Activated CD8-positive, alpha-beta memory T cell treated with anti-CD3 and anti-CD28 coated beads, Interleukin-2, amount 50 U/mL, for 48 hours (primary cell): ENCODE measurements at places on chromosomes 6 and 20.

- DNase-seq: peak; percentile 44
These were observed 77.8 kb downstream of the DLL1 start for GRCh38 chr6:170212956-170213636.

DNA sequence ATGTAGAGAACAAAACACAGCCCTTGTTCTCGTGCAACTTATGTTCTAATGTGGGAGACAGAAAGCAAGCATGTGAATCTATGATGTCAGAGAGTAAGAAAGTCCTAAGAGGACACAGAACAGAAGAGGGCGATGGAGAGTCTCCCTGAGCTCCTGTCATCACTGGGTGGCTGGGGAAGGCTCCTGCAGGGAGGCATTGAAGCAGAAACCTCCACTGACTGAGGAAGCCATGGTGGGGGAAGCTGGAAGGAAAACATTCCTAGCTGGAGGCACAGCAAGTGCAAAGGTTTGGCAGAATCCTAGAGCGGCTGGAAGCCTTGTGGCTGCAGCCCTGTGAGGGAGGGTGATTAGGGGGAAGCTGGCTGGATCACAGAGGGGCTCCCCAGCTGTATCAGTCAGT is 248.0 kb downstream of the CDH26 start:
- DNase-seq: no peak

DNA sequence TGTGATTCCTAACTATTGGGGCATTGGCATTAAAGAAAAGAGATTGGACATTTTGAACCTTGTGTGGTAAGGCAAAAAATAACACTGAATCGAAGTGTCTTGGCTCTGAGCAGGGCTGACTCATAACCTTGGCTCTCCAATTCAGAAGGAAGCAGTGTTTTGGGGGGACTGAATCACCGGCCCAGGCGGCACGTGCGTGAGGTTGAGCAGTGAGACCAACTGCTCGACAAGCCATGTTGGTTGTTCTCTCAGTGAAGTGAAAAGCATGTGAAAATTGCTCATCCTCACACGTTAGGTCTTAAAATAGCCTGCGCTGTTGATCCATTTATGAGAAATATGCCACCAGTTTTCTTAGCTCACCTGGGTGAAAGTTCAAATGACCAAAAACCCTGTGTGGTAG is 137.8 kb upstream of the SPACA1 start:
- DNase-seq: peak; percentile 65

- no peak for DNase-seq
These were observed 521.1 kb downstream of the TFAP2B start for GRCh38 chr6:51339728-51340127.

GRCh38 chr6:170224694-170225660 is 65.9 kb downstream of the DLL1 start:
- no peak for DNase-seq

GRCh38 chr6:135162678-135163439 is 18.2 kb upstream of the MYB start:
- DNase-seq: peak; percentile 83

- DNase-seq: no peak
These were observed 8.4 kb upstream of the TMEM200A start for GRCh38 chr6:130357436-130357835.

DNA sequence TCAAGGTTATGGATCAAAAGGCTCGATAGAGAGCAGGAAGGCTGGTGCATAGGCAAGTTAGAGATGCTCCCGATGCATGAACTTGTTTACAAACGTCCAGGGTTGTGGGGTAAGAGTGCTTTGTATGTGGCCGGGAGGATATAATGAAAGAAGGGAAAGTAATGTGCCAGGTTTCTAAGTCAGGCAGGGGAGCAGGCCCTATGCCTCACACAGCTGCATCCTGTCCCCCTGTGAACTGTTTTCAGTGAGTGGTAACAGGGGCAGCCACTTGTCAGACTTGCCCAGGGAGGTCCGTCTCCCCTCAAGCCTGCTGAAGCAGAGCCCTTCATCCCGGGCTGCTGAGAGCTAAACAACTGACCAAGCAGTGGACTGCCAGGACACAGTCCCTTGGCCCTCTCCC is 19.4 kb downstream of the KCNK5 start:
- no peak for DNase-seq

DNA sequence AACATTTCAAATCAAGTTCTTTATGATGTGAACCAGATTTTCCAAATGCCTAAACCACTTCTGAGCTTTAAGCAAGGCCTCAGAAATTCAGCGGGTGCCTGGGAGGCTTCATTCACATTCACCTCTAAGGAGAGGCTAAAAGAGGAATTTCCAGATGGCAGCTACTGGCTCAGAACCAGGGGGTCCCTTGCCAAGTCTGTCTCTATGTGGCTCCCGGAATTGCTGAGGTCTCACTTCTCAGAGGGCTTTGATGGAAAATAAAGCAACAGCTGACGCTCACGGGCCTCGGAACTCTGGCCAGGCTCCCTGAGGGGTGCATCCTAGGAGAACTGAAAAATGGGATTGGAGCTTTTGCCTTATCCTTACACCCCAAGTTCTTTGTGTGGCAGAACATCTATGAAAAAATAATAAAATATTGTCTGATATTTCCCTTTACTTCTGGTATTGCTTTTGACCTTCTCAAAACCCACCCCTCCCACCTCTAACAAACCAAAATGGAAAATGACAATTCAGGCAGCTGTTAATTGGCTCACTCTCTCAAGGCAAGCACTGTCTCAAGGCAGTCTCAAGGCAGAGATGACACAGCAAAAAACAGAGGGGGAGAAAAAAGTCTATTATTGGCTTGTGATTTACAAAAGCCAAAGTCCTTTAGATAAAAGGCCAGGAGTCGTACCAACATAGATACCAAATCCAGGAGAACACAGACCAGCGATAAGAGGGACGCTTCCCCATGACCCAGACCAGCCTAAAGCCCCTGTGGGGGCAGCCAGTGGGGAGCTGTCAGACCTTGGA is 21.8 kb upstream of the LRRN4 start:
- DNase-seq: no peak

DNA sequence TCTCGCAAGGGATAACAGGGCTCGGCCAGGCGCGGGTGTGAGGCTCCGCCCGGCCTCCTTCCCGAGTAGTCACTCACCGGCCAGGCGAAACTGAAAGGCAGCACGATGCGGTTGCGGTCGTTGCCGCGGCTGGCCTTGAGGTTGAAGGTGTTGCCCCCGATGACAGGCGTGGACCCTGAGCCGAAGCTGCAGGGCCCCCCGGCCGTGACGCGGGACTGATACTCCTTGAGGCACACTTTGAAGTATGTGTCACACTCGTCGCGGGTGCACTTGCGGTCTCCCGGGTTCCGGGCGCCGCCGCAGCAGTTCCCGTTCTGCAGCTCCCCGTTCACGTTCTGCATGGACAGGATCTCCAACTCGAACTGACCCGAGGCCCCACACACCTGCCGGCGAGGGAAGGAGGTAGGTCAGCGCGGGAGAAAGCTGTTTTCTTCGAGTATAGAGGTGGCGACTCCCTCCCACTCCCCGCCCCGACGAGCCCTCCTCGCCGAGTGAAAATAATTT is 1.1 kb downstream of the JAG1 start:
- DNase-seq: peak; percentile 80

GRCh38 chr20:20664795-20665589 is 47.5 kb downstream of the RALGAPA2 start:
- DNase-seq: no peak

- DNase-seq: peak; percentile 63
These were observed 50.5 kb upstream of the ASIP start for GRCh38 chr20:34190679-34191090.

- peak; percentile 63 for DNase-seq
These were observed 78.3 kb downstream of the ZDHHC14 start for GRCh38 chr6:157459327-157459726.

DNA sequence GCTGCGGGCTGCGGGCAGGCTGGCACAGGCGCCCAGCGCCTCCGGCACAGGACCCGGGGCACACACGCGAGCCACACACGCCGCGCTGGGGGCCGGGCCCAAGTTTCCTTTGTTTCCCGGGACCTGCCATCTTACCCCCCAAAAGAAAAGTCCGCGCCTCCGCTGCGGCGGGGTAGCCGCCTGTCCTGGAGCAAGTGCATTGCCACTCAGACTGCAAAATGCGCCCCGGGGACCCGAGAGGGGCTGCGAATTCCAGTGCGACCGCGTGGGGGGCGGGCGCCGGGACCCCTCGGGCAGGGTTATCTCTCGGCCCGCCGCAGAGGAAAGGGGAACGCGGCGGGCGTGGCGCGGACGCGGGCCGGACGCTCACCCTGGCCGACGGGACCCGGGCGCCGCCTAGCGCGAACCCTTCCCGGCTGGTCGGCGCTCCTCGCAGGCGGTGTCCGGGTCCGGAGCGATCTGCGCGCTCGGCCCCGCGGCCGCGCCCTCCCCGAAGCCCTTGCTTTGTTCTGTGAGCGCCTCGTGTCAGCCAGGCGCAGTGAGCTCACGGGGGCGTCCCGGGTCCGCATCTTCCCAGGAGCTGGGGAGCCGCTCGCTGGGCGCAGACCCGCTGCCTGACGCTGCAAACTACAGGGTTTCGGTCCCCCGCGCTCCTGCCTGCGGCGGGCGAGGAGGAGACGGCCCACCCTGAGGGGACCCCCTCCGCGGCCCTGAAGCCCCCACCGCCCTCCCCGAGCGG is 639 bp upstream of the CD24 start:
- peak; percentile 54 for DNase-seq

DNA sequence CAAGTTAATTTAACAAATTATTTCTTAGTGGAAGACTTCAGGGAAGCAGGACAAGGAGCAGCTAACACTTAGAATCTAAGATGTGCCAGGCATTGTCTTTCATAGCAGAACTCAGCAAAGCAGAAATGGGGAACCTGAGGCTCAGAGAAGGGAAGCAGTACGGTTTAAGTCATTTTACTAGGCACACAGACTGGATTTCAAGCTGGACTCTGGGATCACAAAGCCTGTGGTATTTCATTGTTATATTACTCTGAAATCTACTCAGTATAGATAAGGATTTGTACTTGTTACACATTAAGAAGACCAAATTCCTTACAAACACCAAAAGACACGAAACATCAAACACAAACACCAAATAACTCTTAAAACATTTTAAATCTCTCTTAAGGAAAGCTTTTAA is 199.6 kb downstream of the ISM1 start:
- no peak for DNase-seq

DNA sequence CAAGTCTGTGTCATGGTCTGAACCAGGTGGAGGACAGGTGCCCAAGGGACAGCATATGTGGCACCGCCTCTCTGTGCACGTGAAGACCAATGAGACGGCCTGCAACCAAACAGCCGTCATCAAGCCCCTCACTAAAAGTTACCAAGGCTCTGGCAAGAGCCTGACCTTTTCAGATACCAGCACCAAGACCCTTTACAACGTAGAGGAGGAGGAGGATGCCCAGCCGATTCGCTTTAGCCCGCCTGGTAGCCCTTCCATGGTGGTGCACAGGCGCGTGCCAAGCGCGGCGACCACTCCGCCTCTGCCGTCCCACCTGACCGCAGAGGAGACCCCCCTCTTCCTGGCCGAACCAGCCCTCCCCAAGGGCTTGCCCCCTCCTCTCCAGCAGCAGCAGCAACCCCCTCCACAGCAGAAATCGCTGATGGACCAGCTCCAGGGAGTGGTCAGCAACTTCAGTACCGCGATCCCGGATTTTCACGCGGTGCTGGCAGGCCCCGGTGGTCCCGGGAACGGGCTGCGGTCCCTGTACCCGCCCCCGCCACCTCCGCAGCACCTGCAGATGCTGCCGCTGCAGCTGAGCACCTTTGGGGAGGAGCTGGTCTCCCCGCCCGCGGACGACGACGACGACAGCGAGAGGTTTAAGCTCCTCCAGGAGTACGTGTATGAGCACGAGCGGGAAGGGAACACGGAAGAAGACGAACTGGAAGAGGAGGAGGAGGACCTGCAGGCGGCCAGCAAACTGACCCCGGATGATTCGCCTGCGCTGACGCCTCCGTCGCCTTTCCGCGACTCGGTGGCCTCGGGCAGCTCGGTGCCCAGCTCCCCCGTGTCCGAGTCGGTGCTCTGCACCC is 109.5 kb upstream of the RAB32 start:
- DNase-seq: no peak

- no peak for DNase-seq
These were observed 42.5 kb downstream of the MBOAT1 start for GRCh38 chr6:20169786-20170185.

- no peak for DNase-seq
These were observed 48.5 kb upstream of the NOP56 start for GRCh38 chr20:2603816-2604505.

- no peak for DNase-seq
These were observed 99.0 kb upstream of the AKAP12 start for GRCh38 chr6:151140767-151141166.

DNA sequence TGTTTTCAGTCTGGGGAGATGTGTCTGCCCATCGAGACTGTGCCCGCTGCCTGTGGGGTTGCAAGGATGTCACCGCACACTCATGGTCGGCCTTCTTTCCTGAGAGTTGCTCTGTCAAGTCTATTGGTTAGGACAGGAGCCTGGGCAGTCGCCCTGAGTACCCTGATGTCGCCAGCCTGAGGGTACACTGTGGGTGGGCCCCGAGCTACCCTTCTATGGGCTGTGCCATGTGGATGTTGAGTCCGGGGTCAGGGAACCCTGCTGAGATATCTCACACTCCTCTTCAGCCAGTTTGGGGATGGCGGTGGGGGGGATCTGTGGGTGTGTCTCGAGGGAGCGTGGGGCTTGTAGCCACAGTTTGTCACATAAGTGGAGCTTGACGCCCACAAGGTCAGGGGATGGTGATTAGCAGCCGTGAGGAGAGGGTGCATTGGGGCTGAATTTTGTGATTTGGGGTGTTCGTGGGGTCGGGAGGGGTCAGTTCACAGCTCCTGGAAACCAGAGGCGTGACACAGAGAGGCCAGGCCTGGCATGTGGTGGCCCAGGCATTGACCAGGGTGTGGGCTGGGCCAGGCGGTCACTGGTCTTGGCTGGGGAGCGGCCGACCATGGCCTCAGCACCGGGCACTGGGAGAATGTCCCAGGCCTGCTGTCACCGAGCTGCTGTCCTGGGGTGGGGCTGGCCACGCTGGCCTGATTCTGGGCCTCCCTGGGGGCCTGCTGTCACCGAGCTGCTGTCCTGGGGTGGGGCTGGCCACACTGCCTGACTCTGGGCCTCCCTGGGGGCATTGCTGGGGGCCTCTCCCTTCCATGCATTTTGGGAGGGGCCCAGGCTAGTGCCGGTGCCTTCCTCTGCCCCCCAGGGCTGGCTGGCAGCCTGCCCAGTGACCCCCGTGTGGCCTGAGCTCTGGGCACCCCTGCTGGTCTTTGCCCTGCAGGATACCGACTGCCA is 1.6 kb upstream of the NPBWR2 start:
- no peak for DNase-seq

GRCh38 chr20:60124776-60125381 is 166.7 kb downstream of the CDH26 start:
- no peak for DNase-seq

GRCh38 chr6:27674882-27675281 is 202.0 kb upstream of the ZNF184 start:
- DNase-seq: no peak

DNA sequence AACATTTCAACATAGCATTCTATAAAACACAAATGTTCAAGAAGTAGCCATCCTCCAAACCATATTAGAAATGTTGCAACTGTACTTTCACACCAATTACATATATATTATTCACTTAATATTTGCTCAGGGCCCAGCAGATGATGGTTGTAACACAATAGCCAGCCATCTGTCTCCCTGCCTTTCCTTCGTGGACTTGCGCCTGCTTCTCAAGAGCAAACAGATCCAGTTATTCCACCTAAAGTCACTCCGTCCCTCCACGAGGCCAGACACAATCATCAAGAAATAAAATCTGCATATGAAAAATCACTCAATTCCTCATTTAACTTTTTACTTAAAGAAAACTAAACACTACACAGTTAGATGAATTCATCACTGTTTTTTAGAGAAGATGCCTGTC is 160.4 kb downstream of the RALGAPA2 start:
- no peak for DNase-seq
